ENCODE measurements at places on chromosomes 5 and 9.

DNA sequence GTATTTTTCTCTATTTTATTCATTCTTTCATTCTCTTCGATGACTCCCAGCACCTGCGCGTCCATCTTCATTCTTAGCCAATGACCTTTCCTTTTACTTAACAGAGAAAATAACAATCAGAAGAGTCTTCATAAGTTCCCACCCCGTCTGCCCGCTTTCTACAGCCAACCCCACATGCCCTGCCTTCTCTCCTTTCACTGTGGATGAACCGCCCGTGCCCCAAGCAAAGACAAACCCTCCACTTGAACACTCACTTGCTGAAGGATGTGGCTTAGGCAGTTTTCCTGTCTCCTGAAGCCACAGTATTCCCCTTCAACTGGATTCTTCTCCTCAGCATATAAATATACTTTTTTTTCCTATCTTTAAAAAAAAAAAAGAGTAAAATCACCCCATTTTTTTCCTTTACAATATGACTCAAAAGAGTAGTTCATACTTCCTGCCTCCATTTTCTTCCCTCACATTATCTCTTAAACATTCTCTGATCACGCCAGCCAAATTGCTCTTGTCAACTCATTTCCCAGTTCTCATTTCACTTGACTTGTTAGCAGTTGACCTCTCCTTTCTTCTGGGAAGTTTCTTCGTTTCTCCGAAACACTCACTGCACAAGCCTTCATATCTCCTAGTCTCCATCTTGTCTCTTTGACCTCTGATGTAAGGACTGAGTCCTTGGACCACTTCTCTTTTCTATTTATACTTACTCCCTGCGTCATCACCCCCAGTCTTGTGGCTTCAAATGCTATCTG, 11.1 kb downstream of the NIPSNAP3B start:
- DNase-seq = no peak

DNA sequence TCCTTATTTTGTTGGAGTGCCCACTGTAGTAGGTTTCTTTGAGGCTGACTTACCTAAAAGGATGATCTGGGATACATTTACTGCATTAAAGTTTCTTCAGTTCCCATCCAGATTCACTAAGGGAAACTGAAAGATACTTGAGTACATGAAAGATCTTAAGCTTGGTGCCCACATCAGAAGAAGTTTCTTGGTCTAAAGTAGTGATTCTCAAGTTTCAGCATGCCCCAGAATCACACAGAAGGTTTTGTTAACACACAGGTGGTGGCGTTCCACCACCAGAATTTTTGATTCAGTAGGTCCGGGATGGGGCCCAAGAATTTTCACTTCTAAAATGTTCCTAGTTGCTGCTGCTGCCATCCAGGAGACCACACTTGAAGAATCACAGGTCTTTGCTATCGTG, 171.0 kb downstream of the ZNF462 start:
- DNase-seq = no peak

DNA sequence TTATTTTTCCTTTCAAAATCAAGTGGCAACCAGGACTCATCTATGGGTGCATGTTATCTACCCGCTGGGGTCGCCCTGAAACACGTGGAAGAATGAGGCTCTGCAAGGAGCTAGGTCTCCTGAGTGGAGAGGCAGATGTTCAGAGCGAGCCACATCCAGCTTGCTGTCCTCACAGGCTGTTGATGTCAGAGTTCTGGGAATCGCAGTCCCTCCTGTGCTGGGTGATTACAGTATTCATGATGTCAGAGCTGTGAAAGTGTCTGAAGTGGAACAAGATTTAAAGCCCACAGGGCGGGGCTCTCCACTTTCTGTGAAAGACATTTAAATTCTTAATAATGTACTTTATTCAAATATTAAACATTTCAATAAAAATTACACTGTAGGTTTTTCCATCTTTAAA, 24.4 kb upstream of the LMX1B start:
- DNase-seq = no peak

DNA sequence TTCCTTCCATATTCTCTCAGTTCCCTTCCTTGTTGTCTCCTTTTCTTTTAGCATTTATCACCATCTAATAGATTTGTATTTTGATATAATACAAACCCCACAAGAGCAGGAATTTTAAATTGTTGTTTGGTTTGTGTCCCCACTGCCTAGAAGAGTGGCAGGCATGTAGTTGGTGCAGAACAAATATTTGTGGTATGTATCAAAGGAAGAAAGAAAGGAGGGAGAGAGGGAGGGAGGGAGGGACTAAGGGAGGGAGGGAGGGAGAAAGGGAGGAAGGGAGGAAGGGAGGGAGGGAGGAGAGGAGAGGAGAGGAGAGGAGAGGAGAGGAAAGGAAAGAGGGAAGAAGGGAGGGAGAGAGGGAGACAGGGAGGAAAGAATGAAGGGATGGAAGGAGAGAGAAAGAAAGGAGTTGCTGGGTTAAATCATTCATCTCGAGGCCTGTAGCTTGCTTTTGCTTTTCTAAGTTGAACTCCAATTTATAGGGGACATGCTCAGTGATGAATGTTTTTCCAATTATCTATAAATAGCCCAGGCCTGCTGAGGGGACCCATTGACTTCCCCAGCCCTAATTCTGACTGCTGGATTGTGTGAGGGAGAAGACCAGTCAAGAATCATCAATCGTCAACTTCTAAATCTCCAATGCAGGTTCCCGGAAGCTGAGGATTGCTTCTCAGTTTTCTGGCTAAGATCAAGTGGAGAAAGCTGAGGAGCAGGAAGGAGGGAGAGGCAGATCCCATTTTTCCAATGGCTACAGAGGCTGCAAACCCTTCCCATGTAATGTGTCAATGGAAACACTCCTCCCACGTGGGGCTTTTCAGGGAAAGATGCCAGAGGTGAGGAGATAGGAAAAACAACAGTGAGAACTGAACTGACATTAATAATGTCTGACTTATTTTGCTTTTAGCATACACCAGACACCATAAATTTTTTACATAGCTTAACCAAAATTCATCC, 320.7 kb downstream of the ASTN2 start:
- peak; percentile 95 for DNase-seq

DNA sequence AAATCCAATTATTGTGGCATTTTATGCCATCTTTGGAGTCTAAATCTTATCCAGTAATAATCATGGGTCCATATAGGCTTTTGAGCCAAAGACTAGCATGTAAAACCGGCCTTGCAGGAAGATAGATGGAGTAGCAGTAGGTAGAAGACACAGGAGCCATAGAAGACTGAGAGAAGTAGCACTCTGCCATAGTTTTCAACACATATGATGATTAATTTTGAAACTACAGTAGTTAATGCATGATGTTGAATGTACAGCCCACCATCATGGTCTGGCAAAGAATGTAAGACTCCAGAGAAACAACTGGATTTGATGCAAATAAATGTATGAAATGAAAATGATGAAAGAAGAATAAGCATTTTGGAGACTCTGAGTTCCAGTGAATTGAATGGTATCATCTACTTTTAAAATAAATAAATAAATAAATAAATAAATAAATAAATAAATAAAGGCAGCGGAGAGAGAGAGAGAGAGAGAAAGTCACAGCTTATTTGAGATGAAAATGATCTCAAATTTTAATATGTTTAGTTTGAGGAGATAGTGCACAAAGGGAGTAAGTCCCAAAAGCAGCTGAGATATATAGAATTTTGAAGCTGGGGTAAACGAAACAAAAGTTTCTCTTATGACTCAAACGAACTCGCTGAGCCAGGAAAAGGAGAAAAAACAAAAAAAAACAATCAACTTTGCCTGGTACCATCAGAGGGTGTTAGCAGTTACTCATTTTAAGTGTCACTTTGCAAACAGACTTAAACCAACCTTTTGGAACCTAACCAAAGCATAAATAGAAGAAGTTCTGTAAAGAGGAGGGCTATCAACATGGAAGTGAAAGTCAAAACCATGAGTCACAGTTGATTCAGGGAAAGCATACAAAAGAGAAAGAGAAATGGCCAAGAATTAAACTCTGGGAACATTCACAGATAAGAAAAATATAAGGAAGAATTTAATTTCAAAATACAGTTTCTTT, 388.7 kb downstream of the CETN3 start:
- DNase-seq = peak; percentile 99

GRCh38 chr9:129419382-129419899, 201.5 kb downstream of the C9orf50 start:
- DNase-seq = no peak

- no peak for DNase-seq
These were observed 1.3 kb downstream of the LRRC26 start for GRCh38 chr9:137168573-137168903.

GRCh38 chr9:134641173-134641989, at the start of gene COL5A1:
TSS of gene COL5A1 (plus strand) at chr9:134641803. CDS start at chr9:134642188, 385 bp downstream.
- peak; percentile 97 for DNase-seq

- DNase-seq = no peak
These were observed 103.4 kb downstream of the PSD2 start for GRCh38 chr5:139898981-139899380.

GRCh38 chr9:38445154-38446043, 21.1 kb upstream of the IGFBPL1 start:
- no peak for DNase-seq

GRCh38 chr5:175133185-175133584, 310.8 kb downstream of the DRD1 start:
- DNase-seq = no peak

DNA sequence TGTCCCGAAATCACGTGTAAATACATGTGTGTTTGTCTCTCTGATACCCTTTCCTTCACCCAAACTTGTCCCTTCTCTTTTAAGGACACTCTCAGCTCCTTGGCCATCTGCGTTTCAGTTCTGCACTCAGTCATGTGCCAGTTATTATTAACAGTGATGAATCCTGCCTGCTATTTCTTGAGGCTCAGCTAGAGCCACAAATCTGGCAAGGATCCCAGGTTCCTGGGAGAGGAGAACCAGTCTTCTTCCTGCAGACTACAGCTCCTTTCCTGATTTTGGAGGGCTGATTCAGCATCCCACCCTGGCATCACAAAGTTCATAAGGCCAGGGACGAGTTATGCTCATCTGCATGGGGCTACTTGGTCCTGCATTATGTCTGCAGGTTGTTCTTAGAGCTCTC, 5.6 kb downstream of the MAMDC2 start:
- DNase-seq = peak; percentile 81

DNA sequence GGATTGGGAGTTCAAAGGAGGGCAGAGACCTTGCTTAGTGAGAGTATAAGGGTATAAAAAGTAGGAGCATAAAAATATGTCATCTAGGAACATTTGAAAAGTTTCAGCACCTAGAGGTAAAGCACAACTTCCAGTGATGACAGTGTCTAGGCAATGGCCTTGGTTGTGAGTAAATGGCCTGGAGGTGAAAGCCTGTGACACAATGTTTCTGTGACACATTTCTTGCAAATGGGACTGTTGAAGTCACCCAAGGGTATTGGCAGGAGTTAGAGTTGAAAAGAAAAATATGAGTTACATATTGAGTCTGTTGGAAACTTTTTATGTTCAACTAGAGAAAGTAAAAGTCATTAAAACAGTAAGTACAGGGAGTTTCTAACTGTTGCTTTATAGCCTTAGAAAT, 14.8 kb downstream of the C5orf47 start:
- no peak for DNase-seq

GRCh38 chr9:826500-827280, 14.8 kb upstream of the DMRT1 start:
- no peak for DNase-seq

GRCh38 chr5:109939116-109939682, 249.5 kb downstream of the MAN2A1 start:
- DNase-seq = no peak

GRCh38 chr5:112649882-112650281, 87.8 kb upstream of the APC start:
- DNase-seq = no peak

GRCh38 chr9:110912419-110913291, 125.6 kb downstream of the LPAR1 start:
- no peak for DNase-seq

Data from fibroblast of skin of back (primary cell).